ENCODE measurements at places on chromosomes 7 and 10. TPM values are rescaled to one million over a fixed set of nuclear protein-coding genes. Genes with fewer than 3 reads are reported as not detected.

DNA sequence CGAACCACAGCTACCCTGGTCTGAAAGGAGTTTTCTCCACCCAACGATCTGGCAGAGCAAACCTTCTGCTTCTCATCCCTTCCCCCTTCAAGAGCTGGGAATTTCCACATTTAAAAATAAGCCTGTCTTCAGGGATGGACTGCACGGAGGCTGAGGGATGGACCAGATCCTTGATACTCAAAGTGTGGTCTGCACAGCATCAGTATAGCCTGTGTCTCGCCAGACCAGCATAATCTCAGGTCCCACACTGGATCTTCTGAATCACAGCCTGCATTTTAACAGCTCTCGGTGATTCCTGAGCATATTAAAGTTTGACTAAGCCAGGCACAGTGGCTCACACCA is 7.1 kb downstream of the KCNMA1 start:
- no peak for DNase-seq

GRCh38 chr7:14016950-14017349 is 27.5 kb upstream of the ETV1 start:
- no peak for DNase-seq

DNA sequence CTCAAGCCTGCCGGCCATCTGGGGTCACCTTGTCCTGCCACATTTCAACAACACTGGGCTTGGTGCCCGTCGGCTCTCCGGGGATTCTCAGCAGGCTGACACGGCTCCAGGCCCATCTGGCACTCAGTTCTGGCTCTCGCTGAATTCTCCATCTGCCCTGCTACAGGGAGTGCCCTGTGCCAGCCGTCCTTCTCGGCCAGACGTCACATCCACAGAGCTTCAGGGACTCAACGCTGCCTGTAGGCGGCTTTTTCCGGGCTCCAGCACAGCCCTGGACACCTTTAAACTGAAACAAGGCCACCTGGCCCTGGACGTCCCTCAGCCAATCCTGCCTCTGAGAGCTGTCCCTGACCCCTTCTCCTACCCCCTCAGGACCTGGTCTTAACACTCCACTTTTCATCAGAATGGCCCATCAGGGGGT is 43.0 kb downstream of the TMEM130 start:
- no peak for DNase-seq

DNA sequence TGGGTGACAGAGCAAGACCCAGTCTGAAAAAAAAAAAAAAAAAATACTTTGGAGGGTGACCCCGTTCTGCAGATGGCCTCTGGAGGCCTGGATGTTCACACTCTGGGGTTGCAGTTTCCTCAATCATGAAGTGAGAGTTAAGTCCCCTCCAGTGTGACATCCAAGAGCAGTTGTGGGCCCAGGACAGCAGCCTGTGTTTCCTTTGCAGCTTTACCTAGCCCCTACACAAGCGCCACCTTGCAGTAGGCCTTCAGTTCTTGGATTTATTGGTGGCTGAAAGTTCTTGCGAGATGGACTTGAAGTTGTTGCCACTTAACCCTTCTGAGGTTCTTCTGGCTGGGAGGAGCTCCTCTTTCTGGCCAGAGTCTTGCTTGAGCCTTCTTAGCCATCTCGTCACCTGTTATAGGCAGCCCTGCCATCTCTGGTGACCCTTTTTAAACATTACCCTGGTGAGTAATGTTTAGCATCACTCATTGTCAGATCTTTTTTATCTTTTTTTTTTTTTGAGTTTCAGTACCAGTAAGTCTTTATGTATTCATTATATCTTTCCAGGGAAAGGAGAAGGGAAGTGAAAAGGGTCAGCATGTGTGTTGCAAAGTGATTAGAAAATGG is 3.4 kb upstream of the ACTR3C start:
- no peak for DNase-seq

GRCh38 chr10:72088889-72089575 is 681 bp upstream of the SPOCK2 start:
- DNase-seq = peak; percentile 59

- DNase-seq = no peak
Measured at GRCh38 chr10:35533565-35533964, 71.6 kb upstream of the GJD4 start.

- no peak for DNase-seq
Measured at GRCh38 chr10:21519941-21520436, 5.5 kb downstream of the SKIDA1 start.

DNA sequence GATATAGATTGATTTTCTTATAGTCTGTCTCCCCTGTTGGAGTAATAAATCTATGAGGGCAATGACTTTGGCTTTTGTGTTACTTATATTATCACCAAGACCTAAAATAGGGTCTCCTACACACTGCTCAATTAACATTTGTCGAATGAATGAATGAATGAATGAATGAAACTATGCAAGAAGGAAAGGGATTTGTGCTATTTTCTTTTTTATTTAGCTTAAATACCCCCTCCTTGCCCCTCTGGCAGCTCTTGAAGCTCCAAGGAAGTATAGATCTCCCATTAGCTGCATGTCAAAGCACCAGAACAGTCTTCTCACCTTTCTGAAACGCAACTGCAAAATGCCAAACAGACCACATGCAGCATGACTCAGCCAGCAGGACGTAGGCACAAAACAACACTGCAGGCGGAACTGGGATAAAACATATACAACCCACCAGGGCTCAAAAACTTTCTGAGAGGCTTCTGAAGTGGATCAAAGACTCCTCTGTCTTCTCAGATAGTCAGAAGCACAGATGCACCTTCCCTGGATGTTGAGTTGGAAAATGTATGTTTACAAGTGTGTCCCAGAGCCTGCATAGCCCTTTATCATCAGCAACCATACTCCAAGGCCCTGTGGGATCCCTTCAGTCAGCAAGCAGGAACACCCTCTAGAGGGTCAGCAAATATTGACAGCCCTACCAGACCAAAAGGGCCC is 187.8 kb downstream of the NPSR1 start:
- DNase-seq = no peak

- DNase-seq = no peak
Measured at GRCh38 chr7:10571759-10572158, 401.9 kb upstream of the PHF14 start.

Gene PLAC9
- not detected for total RNA-seq

All from T-cell (primary cell).